ENCODE measurements at places on chromosomes 2 and 18.

- DNase-seq, result no peak
Observed at GRCh38 chr2:197130318-197130717, 180.3 kb downstream of the ANKRD44 start.

DNA sequence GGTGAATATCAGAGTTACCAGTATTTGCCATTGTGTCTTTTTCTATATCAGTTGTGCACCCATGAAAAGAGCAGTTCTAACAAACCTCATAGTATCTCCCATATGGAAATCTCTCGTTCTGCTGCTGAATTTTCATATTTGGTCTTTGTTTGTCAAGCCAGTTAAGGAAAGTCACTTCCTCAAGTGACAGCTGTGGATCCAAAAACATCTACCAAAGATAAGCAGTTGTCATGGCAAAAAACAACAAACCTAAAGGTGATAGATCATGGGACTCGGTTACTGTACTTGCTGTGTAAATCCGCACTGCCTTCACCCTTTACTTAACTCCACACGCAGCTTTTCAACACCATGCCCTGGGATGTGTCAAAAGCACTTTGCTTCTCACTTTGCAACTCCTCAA lies 17.3 kb downstream of the BMP10 start:
- DNase-seq, result no peak

DNA sequence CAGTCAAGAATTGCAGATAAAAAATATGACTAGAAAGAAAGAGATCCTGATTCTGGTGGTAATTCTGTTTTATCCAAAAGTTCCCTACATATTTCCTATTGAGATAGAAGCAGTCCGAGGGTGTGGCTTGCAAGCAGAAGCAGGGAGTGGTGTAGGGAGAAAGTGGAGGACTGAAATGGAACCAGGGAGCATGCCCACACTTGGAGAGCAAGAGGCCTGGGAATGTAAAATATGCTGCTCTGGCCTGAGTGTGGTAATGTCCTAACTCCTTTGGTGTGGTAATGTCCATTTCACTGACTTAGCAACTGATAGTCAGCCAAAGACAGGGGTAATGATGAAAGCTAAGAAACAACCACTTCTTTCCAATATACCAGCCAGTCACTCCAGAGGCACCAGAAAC lies 30.1 kb upstream of the FMNL2 start:
- peak; percentile 16 for DNase-seq

DNA sequence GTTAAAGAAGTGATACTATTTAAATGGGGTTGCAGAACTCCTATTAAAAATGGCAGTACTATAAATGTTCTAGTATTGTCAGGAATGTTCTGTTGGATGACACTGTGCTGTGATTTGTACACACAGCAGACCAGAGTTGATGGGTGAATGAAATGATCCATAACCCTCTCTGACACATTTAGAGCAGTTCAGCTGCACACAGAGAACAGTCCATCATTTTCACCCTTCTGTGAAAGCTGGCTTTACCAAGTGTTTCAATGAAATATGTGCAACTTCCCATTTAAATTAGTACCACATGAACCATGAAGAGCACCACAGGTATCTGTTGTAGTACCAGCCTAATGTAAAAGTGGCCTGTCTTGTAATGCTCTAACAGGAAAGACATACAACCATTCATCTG lies 981.4 kb downstream of the TMEM182 start:
- DNase-seq, result no peak

DNA sequence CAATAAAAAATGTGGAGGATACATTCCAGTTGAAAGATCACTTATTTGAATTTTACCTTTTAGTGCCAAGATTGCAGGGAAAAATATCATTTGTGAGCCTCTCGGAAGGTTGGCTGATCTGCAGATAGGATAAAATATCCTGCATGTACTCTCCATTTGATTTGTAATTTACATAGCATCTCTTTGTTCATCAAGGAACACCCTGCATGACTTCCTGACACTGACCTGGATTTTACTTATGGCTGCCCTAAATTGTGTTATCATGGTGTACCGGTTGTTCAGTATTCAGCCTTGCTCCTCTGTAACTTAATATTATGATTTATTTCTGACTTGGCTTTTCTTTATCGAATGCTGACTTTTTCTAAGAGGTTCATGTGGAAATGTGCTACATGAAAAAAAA lies 226.4 kb downstream of the PIK3C3 start:
- DNase-seq, result no peak

DNA sequence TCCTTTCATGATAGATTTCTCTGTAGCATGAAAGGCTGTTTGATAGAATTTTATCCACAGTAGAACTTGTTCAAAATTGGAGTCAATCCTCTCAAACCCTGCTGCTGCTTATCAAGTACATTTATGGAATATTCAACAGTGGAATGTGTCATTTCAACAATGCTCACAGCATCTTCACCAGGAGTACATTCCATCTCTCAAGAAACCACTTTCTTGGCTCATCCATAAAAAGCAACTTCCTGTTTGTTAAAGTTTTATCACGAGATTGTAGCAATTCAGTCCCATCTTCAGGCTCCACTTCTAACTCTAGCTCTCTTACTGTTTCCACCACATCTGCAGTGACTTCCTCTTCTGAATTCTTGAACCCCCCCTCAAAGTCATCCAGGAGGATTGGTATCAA lies 29.4 kb downstream of the PDCL3 start:
- no peak for DNase-seq

GRCh38 chr2:217666338-217666737 lies 336.5 kb downstream of the TNS1 start:
- DNase-seq, result no peak

DNA sequence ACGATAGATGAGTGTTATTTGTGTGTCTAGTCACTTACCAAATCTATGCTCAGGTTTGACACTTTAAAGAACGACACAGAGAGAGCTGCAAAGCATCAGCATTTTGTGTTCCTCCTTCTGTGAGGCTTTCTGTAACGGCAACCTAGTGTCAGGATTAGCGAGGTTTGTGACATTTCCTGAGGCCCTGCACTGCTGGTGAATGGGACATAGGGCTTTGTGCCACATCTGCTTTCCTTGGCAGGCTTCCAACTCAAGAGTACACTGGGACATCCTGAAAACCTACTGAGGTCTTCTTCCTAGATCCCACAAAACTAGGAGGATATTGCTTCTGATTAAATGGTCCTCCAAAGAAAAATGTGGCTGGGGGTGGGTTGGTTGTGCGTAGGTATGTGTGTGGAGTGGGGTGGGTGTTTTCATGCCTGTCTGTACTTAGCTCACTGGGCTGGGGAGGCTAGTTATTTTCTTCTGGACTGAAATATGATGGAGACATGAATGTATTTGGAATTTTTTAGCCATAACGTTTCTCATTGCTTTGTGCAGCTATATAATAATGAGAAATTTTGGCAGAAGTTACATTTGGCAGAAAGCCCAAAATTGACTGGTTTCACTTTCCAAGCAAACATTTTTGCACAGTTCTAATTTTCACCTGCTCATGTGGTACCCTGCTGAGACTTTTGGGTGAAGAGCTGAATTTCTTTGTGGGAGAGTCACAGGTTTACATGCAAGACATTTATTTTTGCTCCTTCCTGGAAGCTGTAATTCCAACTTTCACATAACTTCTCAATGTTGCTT lies 308.4 kb downstream of the XIRP2 start:
- no peak for DNase-seq

DNA sequence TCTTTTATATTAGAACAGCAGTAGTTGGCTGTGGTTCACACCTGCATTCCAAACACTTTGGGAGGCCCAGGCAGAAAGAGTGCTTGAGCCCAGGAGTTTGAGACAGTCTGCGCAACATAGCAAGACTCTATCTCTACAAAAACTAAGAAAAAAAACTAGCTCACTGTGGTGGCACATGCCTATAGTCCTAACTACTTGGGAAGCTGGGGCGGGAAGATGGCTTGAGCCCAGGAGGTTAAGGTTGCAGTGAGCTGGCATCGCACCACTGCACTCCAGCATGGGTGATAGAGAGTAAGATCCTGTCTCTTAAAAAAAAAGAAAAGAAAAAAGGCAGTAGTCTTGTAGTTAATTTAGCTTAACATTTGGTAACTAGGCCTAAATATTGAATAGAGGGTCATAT lies 136.6 kb downstream of the AGPS start:
- no peak for DNase-seq

- DNase-seq, result no peak
Observed at GRCh38 chr18:8247700-8248099, 361.5 kb upstream of the RAB12 start.

DNA sequence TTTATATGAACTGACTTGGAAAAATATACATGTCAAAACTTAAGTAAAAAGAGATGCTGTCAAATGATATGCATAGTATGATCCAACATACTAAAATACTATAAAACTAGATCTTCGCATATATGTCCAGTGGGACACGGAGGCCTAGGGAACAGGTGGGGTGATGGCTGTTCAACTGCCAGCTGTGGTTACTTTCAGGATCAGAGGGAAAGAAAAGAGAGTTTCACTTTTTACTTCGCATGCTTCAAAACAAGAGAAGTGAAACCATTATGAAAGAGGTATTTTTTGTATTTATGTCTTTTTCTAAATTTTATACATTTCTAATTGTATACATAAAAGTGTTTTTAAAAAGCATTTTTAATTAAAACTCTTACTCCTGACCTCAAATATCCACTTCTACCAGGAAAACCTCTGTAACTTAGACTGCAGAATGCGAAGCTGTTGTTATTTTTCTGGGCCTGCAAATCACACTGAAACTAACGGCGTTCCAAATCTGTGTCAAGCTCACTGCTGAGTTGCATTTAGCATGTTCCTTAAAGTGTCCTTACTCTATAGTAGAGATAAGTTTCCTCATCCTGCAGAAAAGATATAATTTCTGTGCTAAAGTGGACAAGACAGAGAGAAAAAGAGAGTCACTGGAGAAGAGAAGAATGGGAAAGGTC lies 97.8 kb upstream of the SLC35G4 start:
- DNase-seq, result no peak

- DNase-seq, result peak; percentile 47
Observed at GRCh38 chr2:150610670-150611279, 123.3 kb upstream of the RND3 start.

- DNase-seq, result no peak
Observed at GRCh38 chr2:69007169-69007568, 5.8 kb upstream of the ANTXR1 start.

- no peak for DNase-seq
Observed at GRCh38 chr18:76913583-76913982, 91.2 kb downstream of the ZNF236 start.

GRCh38 chr2:132715386-132716351 lies 45.7 kb upstream of the LYPD1 start:
- DNase-seq, result no peak

DNA sequence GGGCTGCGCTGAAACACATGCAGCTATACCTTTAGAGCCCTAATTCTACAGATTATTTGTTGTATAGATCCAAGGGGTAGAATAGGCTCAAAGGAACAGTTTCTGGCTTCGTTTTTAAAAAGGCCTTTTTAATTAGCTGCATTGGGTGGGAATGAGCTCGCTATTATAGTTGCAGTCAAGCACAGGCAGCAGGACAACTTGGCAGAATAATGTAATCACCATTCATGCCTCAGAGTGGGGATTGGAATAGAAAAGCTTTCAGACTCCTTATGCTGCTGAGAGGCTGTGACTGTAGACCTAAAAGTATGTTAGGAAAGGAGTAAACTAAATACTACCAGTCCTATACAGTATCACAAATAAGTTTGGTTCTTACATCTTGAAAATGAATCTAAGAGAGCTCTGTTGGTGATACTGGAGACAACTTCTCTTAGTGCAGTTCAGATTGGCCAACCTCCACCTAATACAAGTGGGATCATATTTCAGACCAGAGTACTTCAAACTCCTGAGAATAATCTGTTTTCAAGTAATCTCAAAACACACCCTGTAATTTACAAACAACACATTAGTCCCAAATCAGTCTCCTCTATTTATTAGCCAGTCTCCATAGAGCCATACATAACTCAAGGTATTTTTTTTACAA lies 121.4 kb downstream of the ANTXR1 start:
- no peak for DNase-seq

GRCh38 chr2:65064728-65065552 lies 8.7 kb downstream of the CEP68 start:
- peak; percentile 84 for DNase-seq

- DNase-seq, result no peak
Observed at GRCh38 chr18:67957684-67958083, 441.2 kb upstream of the DSEL start.

DNA sequence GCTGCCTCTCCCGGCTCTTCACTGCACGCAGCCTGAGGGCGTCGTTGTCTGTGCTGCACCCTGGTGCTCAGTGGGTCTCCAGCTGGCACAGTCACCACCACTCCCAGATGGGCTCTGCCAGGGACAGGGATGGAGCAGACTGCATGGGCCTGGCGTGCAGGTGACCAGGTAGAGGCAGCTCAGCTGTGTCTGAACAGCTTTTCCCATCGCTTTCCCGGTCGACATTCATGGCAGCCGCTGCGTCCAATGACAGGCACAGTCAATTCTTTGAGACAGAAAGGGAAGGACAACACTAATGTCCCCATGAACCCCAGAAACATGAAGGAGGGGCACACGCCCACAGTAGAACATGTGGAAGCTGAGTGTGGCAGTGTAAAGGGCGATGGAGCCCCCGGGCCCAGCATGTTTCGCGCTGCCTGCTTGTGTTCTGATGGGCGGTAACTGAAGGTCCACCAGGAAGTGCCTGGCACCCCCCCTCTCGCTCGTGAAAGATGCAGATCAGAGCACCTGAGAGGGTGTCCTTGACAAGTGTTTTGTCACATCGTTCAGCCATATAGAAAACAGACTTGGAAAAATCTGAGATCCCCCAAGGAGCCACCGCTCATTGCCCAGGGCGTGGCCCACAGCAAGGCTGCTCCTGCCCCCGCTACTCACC lies 122.4 kb downstream of the NFATC1 start:
- DNase-seq, result no peak

DNA sequence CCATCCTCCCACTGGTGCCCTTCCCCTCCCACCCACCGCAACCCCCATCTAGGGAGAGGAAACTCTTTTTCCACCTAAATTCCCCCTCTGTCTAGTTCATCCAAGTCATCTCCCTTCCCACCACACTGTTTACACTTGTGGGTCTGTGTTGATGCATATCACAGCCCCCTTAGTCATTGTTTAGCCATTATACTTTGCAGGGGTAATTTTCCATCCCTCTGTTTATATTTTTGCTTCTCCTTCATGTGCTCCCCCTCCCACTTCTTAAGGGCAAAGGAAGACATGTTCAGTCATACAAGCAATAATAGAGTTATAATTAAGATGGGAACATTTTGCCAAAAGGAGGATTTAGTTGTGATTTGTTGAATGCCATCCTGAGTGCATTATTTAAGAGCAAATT lies 187.8 kb upstream of the TNP1 start:
- DNase-seq, result no peak

- DNase-seq, result no peak
Observed at GRCh38 chr18:55073116-55073515, 113.9 kb upstream of the CCDC68 start.

GRCh38 chr18:9738266-9738969 lies 30.3 kb downstream of the RAB31 start:
- no peak for DNase-seq

DNA sequence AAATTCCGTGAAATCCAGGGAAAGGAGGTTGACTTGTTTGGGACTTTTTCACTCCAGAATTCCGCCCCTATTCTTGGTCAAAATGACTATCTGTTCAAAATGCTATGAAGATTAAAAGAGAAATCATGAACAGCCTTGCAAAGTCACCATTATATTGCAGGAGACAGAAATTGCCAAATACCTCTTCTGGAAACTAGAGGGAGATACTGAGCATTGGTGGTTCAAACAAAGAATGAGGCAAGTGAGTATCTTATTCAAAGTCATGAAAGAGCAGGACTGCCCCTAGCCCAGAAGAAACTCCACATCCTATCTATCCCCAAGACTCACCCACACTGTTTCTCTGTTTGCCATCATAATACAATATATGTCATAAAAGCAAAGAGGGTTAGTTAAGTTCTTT lies 862.3 kb upstream of the POU3F3 start:
- no peak for DNase-seq

GRCh38 chr2:16321872-16322271 lies 343.8 kb downstream of the CYRIA start:
- no peak for DNase-seq
